Stimulated activated CD4-positive, alpha-beta T cell treated with anti-CD3 and anti-CD28 coated beads, Interleukin-4, amount 100 ng/mL, for 4 hours (primary cell): ENCODE measurements at places on chromosomes 1 and 21.
A peak's percentile ranks its signal among the peaks of the same experiment; 100 is the strongest.

DNA sequence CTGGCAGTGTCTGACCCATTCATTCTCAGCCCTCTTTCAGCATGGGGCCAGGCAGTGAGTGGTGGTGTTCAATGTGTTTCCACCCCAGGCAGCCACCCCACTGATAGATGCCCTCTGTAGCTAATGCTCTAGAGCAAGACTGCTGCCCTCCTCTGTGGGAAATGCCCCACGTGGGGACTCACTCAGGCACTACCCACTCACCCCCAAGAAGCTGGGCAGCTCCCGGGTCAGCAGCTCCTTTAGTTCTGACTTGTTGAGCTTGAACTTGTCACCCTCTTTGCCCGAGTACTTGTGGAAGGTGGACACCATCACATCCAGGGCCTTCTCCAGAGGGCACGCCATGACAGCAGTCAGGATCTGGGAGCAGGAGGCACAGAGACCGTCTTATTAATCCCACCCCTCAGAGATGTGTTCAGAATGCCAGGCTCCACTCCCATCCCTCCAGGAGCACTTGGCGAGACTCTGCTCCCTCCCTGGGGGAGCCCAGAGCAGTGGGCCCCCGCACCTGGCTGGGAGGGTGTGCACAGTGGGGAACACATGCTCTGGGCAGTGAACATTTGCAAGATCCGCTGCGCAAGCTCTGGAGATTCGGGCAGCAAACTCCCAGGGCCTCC, 1.0 kb downstream of the S100A4 start:
- DNase-seq, result no peak

DNA sequence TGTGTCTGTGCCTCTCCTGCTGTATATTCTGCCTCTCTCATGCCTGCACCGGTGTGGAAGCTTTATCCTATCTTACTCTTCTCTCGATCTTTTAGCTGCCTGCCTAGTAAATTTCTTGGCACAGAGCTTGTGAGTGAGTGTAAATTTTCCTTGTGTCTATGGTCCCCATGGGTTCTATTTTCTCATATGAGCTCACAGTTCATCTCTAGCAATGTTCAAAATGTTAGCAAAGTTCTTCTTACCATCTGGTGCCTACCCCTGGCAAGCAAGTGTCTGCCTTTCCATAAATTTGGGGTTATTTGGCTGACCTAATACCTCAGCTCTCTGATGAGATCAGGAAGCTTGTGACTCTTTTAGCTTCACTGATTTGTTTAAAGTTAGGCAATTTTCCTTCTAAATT, 572.1 kb upstream of the BRINP3 start:
- DNase-seq, result no peak

GRCh38 chr1:198121056-198121826, 35.6 kb upstream of the NEK7 start:
- DNase-seq, result no peak

- DNase-seq, result peak; percentile 62
Measured at GRCh38 chr1:19704247-19705113, 39.8 kb downstream of the HTR6 start.

DNA sequence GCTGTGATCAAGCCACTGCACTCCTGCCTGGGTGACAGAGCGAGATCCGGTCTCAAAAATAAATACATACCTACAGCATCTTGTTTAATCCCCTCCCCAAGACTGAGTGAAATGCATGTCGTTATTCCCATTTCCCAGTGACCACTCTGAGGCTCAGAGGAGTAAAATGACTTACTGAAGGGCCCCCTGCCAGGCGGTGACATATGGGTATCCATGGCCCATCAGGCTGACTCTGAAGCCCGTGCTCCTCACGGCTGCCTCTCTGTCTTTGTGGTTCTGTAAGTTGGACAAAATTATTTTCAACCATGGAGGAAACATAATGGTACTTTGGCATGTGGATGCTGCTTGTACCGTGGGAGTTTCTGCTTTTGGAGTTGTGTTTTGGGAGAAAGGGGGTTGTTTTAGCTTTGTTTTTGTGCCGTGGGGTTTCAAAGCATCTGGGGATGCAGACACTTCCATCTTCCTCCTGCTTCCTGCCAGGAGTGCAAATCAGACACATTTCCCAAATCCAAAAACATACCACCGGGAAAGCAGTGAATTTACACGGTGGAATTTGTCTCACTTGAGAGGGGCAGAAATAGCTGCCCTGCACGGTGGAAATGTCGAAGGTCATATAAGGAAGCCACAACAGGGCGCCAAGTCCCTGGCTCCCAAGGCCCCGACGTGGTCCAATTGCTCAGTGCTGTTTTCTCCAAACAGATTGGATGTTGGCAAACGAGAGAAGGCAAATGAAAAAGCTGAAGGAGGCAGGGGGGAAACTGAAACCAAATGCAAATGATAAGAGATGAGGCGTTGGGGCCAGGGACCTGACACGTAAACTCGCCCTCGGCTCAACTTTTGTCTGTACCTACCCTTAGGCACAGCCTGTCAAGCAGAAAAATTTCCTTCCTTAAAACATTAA, 17.1 kb upstream of the PINK1 start:
- DNase-seq, result no peak

DNA sequence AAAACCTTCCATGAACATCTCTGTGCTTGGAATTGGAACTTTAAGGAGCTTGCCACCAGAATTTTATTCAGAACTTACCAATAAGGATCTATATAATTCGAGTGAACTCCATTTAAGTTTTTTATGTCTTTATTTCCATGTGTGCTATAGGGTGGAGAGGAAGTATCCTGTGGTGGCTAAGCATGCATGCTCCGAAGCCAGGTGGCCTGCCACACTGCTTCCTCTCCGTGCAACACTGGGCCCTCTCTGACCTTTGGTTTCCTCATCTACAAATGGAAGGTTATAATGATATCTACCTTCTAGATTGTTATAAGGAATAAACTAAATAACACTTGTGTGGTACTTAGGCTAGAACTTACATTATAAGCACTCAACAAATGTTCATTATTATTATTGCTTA, 382.1 kb downstream of the PTPRC start:
- no peak for DNase-seq

DNA sequence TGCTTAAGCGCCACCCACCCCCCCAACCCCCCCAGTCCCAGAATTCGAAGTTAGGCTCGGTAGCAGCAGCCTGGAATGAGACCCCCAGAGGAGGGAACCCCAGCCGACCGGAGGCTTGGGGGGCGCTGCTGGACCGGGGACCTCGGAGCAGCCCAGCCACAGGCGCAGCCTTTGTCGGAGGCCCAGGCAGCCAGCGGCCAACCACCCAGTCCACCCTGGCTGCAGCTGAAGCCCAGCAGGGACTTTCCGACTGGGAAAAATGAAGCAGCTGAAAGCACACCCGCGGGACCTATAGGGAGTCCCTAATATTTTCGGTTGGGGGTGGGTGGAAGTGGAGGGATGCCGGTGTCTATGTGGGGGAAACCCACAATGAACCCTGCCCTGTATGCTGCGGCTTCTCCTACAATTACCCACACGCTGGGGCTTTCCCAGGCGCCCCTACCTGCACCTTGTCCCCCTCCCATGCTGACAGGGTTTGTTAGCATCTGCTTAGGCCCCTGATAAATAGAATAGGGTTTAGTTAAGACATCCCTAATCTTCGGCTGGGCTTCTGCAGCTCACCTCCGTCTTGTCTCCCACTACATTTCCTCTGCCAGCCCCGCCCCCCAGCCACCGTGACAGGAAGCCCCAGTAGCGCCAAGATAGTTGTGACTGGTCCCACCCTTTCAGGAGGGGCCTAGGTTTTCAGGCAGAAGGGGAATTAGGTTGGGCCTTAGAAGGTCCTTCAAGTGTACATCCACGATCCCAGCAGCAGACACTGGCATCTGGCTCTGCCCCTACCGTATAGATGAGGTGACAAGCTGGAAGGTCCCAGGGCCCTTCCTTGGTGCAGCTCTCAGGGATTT, 838 bp downstream of the CCDC28B start:
- DNase-seq, result peak; percentile 72

GRCh38 chr1:26254404-26254803, 20.4 kb downstream of the CEP85 start:
- DNase-seq, result no peak

DNA sequence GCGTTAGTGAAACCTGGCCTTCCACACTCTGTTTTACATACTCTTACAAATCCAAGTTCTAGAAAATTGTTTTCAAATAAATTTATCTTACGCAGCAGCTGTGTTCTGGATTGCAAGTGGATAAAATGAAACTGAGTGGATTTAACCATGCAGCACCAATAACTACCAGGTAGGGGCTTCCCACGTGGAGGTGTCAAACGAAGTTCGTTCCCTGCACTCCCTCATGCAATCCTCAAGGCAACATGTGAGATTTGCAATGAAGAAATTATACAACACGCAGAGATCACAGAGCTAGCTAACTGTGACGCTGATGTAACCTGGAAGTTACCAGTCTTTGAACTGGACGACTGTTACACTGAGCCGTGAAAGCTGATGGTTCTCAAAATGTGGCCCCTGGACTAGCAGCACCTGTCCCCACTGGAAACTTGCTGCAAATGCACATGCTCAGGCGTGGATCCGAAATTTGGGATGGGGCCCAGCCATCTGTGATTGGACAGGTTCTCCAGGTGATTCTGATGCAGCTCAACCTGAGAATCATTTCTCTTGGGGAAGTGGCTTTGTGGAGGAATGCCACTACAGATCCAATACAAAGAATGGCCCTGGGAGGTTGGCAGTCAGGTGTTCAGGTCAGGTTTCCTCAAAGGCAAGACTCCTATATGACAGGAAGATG, 36.3 kb downstream of the RSPH1 start:
- no peak for DNase-seq

- no peak for DNase-seq
Measured at GRCh38 chr1:47378147-47378546, 37.9 kb upstream of the FOXE3 start.

GRCh38 chr21:35775778-35776544, 284.4 kb downstream of the SETD4 start:
- no peak for DNase-seq

DNA sequence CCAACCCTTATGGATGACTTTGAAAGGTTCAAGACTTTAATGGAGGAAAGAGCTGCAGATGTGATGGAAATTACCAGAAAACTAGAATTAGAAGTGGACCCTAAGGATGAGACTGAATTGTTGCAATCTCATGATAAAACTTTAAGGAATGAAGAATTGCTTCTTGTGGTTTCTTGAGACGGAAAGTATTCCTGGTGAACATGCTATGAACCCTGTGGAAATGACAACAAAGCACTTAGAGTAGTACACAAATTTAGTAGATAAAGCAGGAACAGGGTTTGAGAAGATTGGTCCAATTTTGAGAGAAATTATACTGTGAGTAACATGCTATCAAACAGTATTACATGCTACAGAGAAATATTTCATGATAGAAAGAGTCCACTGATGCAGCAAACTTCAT, 215.4 kb downstream of the OMA1 start:
- no peak for DNase-seq

DNA sequence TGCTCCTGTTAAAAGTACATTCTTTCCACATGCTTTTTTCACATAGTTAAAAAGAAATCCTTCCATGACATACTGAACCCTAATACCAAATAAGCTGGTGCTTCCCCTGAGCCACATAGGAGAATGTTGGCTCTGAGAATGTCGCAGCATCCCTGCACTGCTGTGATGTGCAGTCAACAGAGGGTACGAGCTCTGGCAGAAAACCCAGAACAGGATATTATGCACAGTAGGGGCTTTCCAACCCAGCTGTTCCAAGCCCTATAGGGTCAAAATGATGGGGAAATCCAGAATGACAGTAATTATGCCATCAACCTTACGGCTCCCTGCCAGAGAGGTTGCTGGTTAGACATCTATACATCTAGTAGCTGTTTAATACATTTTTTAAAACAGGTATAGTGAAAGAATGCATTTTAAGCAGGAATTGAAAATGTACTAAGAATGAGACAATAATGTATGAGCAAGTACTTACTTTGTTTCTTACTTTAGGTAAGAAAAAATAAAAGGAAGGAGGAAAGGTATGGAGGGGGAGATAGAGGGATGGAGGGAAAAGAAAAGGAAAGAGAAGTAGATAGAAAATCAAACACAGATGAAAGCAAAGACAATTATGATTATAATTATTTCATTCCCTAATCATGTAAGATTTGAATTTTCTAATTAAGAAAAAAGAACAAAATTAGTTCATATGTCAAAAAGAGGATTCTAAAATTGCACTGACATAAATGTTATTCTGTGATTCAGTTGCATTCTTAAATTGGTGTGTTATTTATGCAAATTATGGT, 126.0 kb downstream of the NR5A2 start:
- peak; percentile 23 for DNase-seq

- no peak for DNase-seq
Measured at GRCh38 chr21:36948686-36949085, 17.8 kb downstream of the HLCS start.

DNA sequence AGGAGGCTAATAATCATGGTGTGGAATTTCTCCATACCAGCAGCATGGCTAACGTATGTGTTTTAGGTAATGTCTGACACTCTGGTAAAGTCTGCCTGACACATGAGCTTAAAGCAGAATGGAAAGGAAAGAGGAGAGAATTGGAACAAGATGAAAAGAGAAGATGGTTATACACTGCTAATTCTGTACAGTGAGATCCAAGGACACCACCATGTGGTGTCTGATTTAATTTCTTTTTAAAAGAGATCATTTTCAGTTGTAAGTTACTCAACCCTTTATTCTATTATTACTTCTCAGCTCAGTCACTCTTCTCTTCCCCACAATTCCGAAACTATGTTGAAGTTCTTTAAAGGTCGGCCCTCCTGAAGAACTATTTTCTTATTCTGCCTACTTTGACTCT, 15.6 kb downstream of the PRKAB2 start:
- DNase-seq, result no peak

DNA sequence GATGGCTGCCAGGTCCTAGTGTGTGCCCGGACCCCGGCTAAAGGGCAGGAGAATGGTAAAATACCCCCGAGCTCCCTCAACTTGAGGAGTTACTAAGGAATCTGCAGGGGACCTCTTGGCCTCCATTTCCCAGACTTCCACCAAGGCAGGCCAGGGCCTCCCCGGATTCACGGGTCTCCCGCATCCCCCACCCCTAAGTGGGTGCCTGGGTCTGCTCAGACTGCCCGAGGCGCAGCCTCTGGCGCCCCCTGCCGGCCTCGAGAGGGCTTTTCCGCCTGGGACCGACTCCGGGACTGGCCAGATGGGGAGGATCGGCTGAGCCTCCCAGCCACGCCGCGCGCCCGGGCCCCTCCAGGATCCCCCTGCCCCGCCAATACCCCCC, 1.7 kb downstream of the PLEKHG5 start:
- DNase-seq, result peak; percentile 70

- DNase-seq, result no peak
Measured at GRCh38 chr1:34361121-34361520, 184.4 kb downstream of the C1orf94 start.

GRCh38 chr1:24157918-24158481, 15.1 kb upstream of the IL22RA1 start:
- no peak for DNase-seq

GRCh38 chr1:33273961-33274371, 17.7 kb downstream of the ZNF362 start:
- DNase-seq, result no peak

DNA sequence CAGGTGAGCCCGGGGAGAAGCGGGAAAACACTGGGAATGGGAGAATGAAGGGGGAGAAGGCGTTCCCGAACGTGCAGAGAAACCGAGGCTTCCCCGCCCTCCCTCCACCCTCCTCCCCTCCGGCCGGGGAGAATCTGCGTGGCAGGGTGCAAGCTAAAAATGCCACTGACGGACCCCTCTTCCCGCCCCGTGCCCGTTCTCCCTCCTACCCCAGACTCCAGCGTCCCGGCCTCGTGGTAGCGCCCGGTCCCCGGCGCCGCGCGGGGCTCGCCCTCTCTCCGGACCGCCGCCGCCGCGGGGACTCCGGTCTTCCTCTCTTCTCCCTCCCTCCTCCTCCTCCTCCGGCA, 81.6 kb upstream of the AK4 start:
- DNase-seq, result no peak
